ENCODE measurements at places on chromosomes 12 and 14.
A peak's percentile ranks its signal among the peaks of the same experiment; 100 is the strongest.

GRCh38 chr12:56932867-56933266 lies 1.3 kb downstream of the SDR9C7 start:
- DNase-seq, result no peak

GRCh38 chr14:38143170-38143569 lies 64.5 kb upstream of the SSTR1 start:
- DNase-seq, result no peak

GRCh38 chr12:121839993-121840761 lies 18.5 kb downstream of the HPD start:
- no peak for DNase-seq

GRCh38 chr12:46209914-46210872 lies 58.6 kb downstream of the SLC38A1 start:
- DNase-seq, result peak; percentile 57

DNA sequence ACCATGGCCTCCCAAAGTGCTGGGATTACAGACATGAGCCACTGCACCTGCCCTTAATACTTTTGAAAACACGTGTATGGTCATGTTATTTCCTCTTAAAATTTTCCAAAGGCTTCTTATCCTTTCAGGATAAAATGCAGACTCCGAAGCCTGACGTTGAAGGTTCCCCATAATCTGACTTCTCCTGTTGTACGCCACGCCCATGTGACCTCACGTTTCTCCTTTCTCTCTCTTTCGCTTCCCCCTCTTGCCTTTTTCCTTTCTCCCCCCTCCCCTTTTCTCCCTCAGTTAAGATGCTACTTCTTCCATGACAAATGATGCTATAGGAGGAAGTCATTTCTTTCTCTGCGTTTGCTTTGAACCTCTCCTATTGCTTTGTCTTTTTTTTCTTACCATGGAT lies 266.0 kb downstream of the FBXL14 start:
- DNase-seq, result no peak

- DNase-seq, result no peak
These were observed 6.4 kb downstream of the TTC6 start for GRCh38 chr14:37601865-37602264.

DNA sequence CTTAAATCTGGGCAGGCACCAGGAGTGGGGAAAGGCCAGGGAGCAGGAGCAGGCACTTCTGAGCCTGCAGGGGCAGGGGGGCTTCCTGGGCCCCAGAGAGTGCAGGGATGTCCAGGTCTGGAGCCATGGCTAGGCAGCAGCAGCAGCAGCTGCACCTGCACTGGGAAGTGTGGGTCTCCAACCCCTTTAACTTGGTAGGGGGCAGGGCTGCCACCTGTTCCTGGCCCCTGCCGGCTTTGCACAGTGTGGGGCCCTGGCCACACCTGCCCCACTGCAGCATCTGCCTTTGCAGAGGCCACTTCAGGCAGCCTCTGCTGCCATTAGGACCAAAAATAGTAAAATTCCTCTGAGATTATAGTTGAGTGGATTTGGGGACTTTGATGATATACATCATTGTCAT lies 138.5 kb downstream of the SLC16A7 start:
- DNase-seq, result peak; percentile 45

DNA sequence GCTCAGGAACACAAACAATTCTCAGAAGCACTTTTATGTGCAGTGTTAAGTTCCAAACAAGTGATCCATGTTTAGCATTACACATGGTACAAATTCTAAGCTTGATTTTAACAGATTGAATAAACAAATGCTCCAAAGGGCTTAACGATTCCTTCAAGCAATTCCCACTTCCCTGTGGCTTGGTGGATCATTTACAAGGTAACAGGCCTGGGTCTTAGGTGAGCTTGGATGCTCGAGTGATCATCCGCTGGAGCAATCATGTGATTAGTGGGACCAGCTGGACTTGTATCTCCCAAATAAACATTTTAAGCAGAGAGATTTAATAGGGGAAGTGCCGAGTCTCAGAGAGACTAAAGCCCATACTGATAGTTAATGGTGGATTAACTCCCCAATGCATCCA lies 70.7 kb downstream of the CALM1 start:
- DNase-seq, result no peak

GRCh38 chr12:128170181-128170580 lies 96.8 kb upstream of the TMEM132C start:
- DNase-seq, result no peak

DNA sequence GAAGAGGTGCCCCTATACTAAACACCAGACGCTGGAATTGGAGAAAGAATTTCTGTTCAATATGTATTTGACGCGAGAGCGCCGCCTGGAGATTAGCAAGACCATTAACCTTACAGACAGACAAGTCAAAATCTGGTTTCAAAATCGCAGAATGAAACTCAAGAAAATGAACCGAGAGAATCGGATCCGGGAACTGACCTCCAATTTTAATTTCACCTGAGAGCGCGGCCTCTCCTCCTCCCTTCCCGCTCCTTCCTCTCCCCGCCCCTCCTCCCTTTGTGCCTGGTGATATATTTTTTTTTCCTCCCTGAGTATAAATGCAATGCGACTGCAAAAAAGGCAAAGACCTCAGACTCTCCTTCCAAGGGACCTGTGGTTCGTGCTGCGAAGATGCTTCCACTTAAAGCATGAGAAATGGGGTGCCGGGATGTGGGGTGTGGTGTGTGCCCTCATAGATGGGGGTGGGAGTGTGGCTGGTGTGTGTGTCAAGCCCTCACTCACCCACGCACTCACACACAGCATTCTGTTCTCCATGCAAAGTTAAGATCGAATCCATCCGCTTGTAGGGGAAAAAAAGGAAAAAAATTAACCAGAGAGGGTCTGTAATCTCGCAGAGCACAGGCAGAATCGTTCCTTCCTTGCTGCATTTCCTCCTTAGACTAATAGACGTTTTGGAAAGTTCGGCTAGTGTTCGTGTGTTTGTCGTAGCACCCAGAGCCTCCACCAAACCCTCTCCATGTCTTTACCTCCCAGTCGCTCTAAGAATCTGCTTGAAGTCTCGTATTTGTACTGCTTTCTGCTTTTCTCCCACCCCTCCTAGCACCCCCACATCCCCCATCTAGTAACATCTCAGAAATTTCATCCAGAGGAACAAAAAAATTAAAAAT lies 4.5 kb downstream of the HOXC10 start:
- no peak for DNase-seq

DNA sequence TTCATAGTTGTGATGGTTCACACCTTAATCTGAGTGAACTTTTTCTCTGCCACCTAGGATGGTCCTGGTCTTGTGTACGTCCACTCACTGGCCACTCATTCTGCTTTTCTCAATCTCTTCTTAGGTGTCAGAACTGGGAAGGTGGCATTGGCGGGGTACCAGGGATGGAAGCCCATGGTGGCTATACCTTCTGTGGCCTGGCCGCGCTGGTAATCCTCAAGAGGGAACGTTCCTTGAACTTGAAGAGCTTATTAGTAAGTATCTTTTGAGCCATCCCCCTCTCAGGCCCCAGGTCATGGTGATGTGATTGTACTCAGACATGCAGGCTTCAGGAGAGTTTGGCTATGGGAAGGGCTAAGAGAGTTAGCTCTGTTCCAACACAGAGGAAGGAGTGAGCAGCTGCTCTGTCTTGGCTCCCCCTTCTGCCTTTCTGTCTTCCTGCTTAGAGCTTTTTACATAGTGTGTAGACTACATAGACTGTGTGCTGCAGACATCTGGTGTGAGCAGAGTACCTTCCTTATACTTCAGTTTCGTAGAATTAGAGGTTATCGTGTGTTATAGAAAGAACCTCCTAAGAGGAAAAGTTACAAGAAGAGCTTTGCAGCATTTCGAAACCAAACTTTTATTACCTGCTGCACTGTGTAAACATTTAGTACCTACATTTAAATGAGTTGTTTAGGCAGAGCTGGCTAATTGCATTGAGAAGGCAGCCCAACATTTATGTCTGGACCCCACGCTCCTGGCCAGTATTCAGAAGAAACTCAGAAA lies 54.2 kb downstream of the FNTB start:
- DNase-seq, result no peak

DNA sequence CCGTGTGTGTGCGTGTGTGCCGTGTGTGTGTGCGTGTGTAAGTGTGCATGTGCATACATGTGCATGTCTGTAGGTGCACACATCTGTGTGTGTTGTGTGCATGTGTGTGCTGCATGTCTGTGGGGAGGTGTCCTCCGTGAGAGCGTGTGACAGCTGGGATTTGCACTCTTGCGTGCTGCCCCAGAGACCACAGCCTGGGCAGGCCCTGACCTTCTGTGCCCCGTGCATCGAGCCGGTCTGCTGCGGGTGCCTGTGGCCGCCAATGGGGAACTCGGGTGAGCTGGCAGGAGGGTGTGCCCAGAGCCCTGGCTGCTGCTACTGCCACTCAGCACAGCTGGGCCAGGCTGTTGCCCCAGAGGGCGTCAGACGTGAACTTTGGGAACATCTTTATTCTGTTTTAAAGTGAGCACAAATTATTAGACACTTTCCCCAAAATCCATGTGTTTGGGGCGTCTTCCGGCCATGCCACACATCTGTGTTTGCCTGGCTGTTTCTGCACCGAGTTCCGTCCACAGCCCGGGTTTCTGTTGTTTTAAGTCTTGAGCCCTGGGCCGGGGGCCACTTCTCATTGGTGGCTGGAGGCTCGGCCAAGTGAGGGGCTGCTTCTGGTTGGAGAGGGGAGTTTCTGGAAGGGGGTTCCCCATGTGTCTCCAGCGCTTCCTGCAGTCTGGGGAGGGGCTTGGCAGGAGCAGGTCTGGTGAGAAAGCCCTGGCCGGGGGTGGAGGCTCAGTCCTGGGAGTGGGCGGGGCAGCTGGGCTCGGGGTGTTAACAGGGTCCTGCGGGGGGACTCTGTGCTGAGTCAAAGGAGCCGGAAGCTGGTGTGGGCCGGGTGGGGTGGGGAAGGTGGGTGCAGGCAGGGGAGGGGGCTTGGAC lies 7.6 kb downstream of the CEP170B start:
- DNase-seq, result peak; percentile 88

DNA sequence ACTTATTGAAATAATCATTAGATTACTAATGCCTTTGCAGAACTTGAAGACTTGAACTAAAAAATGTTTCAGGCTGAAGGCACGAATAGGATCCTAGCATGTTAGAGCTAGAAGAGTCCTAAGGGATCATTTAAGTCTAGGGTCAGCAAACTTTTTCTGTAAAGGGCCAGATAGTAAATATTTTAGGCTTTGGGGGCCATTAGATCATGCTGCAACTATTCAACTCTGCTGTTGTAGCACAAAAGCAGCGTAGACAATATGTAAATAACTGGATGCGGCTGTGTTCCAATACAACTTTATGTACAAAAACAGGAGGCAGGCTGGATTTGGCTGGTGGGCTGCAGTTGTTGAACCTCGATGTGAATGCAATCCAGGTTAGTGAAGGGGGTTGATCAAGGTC lies 221.7 kb downstream of the ATP23 start:
- no peak for DNase-seq

DNA sequence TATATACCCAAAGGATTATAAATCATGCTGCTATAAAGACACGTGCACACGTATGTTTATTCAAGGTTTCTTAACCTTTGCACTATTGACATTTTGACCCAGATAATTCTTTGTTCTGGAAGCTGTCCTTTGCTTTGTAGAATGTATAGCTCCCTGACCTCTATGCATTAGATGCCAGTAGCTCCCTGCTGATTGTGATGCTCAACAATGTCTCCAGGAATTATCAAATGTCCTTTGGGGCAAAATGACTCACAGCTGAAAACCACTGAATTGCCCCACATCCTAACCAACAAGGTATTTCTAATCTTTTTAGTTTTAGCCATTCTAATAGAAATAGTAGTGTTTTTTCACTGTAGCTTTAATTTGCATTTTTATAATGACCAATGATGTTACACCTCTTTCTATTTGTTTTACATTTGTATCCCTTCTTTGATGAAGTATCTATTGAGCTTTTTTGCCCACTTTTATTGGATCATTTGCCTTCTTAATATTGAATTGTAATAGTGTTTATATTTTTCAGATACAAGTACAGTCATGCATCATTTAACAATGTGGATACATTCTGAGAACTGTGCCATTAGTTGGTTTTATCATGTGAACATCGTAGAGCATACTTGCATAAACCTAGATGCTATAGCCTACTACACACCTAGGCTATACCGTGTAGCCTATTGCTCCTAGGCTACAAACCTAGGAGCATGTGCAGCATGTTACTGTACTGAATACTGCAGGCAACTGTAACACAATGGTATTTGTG lies 10.4 kb upstream of the NOPCHAP1 start:
- DNase-seq, result no peak

- DNase-seq, result no peak
These were observed 440.4 kb upstream of the DCN start for GRCh38 chr12:91622981-91623380.
